NCI-H1417 treated with DMSO at 0.1 percent for 48 hours (cell line): ENCODE measurements at places on chromosomes 7 and 10.

DNA sequence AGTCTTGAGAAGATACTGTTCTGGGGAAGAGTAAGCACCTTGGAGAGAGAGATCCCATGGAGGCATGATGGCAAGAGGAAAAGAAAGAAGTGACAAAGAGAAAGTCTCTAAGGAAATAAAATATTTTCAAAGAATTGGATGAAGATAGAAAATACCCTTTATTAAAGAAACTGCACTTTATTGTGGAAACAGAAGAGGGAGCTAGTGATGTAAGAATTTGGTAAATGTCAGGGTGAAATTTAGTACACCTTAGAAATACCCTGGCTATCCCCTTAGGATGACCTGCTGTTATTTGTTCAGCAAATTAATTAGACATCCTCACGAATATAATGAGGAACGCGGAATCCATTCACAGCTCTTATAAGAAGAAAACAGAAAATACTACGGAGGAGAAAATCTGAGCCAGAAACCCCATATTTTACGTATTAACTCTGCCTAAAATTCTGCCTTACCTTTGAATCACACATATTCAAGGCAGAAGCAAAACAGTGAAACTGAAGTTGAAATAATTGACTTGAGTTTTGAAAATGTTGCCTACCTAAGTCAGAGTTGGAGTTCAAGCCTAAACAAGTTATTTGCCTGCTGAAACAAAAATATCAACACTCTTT is 90.7 kb downstream of the TFPI2 start:
- DNase-seq = no peak

GRCh38 chr10:9229702-9230244 is 1175.3 kb downstream of the GATA3 start:
- DNase-seq = no peak

DNA sequence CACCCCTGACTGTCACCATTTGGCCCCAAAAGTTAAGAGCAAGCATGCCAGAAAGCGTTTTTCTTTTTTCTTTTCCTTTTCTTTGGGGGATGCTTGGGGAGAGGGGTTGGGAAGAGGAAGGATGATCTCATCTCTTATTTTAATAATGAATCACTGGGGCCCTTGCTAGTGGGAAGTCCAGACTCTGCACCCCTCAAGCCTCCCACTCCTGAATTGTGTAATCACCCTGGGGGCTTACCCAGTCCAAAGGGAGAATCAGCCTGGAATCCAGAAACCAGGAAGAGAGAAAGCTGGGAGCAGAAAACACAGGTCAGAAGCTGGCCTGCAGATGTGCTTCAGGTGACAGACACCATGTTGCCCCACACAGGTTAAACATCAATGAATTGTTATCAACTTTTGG is 14.7 kb upstream of the HABP2 start:
- DNase-seq = no peak

GRCh38 chr10:33279276-33279675 is 55.2 kb downstream of the NRP1 start:
- DNase-seq = no peak

- DNase-seq = no peak
These were observed 18.2 kb upstream of the C10orf105 start for GRCh38 chr10:71737834-71738197.

DNA sequence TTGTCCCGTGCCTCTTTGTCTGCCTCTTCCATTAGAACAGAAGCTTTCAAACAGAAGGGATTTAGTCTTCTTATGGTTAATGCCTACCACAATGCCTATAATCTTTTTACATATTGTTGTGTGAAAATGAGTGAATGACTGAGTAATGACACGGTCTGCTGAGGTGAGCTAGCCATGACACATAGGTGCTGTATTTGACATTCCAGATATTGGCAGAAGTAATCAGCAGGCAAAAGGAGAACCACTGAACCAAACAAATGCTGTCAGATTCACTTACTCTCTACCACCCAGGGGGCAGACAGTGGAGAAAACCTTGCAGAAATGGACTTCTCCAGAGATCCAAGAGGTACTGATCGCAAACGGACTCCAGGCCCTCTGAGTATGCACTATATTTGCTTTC is 377.2 kb upstream of the VWC2 start:
- DNase-seq = no peak

DNA sequence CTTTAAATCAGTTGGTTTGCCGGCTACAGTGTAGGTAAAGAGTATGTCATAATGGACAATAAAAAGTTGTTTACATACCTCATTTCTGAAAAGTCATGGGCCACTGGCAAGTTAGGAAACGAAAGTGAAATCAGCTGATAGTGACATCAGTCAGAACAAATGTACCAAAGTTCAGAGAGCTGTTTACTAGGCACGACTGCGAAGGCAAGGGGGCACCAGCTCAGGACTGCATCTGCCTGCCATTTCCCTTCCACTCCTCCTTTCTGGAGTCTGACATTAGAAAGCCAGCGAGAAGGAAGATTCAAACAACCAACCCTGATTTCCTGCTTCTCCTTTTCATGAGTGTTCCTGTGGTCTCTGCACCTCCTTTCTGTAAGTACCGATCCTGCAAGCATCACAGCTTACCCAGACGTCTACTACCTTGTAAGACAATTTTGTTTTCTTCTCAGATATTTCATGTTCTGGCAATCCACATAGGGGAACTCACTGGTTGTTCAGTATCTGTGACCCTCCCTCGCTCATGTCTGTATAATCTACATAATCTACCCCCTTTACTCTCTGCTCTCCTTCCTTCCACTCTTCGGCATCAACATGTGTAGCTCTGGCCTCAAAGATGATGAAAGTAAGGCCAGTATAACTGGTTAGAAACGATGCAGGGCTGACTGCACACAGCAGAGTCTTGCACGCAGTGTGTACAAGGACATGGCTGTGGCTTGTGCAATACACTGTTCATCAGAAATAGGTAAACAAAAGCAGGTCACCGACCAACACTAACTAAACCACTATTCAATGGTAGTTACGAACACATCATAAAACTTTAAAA is at the start of gene TMEM140:
Gene TMEM140 (plus strand): TSS at position 174 of the 823 bp plus-strand sequence. CDS start 16,370 bp downstream, outside the sequence.
- DNase-seq = no peak

DNA sequence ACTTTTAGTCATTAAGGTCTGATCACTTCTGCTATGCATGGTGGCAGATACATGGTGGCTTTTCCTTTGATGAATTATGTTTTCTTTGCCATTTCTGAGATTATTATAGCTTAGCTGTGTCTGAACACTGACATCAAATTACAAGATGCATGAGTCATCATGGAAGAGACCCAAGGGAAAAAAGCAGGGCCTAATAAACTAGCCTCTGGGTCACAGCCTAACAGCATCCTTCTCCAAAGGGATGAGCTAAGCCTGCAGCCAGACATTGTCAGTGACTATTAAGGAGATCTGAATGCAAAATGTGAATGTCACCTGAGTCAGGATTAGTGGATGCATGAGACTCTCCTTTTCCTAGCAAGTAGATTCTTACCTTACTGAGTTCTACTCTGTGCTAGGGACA is 19.1 kb upstream of the OGDHL start:
- no peak for DNase-seq

GRCh38 chr7:131839967-131840690 is 283.7 kb upstream of the PODXL start:
- no peak for DNase-seq

GRCh38 chr10:36266923-36267322 is 624.8 kb upstream of the FZD8 start:
- DNase-seq = no peak

- DNase-seq = no peak
These were observed 75.6 kb upstream of the LYZL2 start for GRCh38 chr10:30705101-30705624.

DNA sequence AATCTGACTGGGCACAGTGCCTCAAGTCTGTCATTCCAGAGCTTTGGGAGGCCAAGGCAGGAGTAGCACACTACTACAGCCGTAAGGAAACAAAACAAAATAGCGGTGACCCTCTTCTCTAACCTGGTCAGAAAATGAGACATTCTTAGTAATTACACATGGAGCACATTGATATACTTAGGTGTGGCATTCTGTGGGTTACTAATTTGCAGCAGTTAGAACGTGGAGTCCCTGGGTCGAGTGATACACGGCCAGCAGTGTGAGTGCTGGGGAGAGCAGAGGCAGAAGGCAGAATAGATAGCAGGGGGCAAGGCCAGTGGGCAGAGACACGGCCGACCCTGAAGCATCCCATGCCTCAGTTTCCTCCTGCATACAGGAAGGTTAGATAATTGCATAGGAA is 28.9 kb upstream of the SFMBT2 start:
- no peak for DNase-seq

- DNase-seq = no peak
These were observed 12.7 kb upstream of the BNIP3 start for GRCh38 chr10:131994435-131994834.

DNA sequence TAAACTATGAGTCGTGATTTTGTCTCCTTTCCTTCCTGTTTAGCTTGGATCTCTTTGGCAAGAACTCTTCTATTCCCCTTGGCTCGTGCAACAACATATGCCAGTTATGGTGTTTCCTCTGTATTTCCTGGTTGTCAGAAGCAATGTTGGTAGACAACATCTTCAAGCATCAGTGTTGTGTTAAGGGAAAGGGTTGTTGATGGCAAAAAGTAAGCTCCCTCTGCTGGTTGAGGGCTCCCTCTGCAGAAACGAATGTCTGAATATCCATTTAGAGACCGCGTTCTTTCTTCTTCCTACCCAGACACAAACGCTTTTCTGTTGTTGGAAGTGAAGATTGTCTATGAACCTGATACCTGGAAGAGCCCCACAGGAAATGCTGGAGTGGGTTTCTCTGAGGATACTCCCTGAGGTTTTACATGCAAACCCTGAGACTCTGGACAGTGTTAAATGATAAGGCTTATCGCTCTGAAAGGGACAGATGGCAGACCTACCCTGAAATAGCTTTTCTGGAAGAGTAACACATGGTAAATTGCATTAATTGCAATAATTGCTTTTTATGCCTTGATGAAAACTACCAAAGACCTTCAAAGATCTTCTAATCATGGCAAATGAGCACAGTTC is 23.5 kb upstream of the C1QL3 start:
- no peak for DNase-seq

DNA sequence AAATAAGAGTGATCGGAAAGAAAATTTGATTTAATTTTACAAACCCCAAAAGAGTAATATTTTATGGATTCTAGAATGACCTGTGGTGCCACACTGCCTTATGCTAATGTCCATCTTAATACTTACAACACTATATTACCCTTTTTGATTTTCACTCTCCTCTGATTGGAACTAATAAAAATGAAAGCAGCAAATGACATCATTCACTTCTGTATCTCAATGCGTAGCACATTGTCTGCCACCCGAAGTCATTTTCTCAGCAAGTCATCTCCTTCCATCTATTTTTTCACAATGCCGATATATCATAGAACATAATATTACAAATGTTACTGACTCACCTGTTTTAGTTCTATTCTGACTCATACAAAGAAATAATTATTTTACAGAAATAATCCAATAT is 127.5 kb upstream of the PCLO start:
- no peak for DNase-seq

GRCh38 chr10:31321396-31321941 is 2.5 kb downstream of the ZEB1 start:
- DNase-seq = no peak

DNA sequence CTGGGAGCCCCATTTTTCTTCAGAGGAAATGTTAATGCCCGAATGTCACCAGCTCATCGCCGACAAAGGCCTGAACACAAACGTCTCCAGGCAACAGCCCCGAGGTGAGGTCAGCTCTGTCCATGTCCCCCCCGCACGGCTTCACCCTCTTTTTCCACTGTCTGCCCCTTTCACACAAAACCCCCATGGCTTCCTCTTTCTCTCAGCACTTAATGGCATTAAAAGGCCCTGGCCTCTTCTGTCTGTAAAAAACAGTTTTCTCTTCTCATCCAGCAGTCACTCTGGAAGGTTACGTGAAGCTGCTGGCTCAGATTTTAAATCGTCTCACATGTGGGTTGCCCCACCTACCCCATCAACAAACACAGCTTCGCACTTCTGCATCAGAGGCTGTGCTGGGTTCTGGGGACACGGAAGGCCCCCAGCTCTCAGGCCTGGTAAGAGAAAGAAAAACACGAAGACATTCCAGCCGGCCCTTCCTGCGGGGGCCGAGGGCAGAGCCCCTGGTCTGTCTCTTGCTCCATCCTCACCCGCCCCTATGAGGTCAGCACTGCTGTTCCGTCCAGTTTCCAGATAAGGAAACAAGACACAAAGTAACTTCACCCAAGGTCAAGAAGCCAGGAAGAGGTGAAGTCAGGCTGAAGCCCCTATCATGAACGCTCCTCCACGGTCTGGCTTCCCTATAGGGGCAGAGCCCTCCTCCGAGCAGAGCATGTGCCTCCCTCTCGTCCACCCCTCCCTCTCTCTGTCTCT is 91.1 kb upstream of the PDGFA start:
- DNase-seq = no peak

- peak; percentile 7 for DNase-seq
These were observed 1.4 kb upstream of the ASIC3 start for GRCh38 chr7:151046603-151047573.

DNA sequence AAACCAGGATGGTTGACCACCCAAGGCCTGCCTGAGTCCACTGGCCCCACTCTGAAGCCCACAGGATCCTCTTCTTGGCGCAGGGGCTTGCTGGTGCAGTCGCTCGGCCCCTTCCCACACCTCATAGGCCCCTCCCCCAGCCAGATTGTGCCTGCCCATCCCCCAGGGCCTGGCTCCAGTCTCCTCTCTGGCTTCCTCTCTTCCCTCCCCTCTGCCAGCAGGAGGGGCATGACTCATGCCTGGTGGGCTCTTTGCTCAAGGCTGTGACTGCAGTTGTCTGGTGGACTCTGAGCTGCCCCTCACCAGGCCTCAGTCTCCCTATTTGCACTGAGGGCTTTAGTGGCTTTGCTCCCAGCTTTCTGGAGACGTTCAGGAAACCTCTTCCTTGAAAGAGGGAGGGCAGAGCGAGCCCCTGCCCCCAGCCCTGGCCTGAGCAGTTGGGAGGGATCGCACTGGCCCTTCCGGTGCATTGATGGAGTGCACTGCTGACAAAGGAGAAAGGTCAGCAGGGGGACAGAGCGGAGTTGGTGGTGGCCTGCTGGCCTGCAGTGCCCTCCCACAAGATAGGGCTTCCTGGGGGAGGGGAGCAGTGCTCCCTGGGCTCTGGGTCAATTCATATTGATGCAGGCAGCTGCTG is 60.7 kb downstream of the ZMIZ1 start:
- no peak for DNase-seq

- DNase-seq = no peak
These were observed 70.0 kb downstream of the CRTAC1 start for GRCh38 chr10:97960269-97961056.

GRCh38 chr7:24755541-24756407 is 1.5 kb downstream of the GSDME start:
- no peak for DNase-seq

- no peak for DNase-seq
These were observed 213.2 kb upstream of the HPS1 start for GRCh38 chr10:98659951-98660350.

DNA sequence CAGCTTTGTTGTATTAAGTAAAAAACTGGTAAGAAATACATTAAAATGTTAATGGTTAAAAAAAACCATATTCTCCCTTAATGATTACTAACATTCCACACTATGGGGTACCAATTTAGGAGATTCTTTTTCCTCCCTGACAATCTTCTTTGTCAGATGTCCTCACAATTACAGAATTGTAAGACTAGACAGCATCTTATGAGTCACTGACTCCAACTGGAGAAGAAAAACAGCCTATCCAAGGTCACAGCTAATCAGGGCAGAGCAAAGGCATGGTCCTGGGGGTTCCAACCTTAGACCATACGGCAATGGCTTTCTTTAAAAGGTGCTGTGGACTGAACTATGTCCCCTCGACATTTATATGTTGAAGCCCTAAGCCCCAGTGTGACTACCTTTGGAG is 127.6 kb downstream of the DLG5 start:
- DNase-seq = no peak
